ENCODE measurements at places on chromosomes 3 and 15.

DNA sequence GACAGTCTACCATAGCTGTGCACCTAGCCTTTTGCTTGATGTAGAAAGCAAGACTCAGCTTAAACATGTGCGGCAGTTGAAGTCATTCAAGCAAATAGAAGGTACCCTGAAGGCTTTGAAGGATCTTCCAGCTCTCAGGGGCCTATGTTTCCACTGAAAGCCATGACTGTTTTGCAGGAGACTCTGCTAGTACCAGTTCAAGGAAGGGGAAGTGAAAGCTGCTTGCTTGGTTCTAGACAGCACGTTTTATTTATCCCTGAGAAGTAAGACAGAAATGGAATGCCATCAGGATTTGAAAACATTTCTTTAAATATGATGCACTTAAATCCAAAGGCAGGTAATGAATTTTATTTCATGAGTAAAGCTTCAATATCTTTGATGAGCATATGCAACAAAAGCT is 311.4 kb downstream of the PDCD6IP start:
- no peak for DNase-seq

- no peak for DNase-seq
Measured at GRCh38 chr3:31448035-31448881, 84.5 kb upstream of the STT3B start.

GRCh38 chr3:183695569-183696364 is 1.8 kb upstream of the YEATS2 start:
- DNase-seq = no peak

DNA sequence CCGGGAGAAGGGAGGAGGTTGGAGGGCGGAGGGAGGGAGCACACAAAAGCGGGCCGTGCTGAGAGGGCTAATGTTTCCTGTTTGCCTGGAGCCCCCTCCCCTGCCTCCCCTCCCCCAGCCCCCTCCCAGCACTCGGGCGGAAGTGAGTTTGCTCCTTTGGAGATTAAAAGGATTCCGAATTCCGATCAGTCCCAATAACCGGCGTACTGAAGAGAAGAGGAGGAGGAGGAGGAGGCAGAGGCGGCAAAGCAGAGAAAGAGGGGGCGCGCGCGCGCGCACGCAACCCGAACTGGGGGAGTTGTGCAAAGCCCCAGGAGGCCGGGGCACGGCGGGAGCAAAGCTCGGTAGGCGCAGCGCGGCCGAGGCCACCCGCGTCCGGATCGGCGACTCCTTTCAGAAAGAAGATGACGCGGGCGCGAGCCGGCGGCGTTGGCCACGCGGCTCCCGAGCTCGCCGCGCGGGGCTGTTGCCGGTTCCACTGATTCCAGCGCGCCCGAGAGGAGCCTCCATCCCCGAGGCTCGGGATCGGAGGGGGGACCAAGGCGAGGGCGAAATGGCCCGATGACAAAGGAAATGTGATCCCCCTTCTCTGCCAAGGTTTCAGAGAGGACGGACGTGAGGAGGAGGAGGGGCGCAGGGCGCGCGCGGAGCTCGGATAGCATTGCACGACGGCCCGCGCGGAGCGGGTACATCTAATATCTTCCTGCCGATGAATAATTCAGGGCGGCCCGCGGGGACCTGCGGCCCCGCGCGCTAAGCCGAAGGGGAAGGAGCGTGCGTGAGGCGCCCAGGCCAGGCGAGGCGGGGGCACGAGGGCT is 1.1 kb upstream of the TRIM71 start:
- no peak for DNase-seq

GRCh38 chr15:37789881-37790280 is 144.6 kb upstream of the TMCO5A start:
- DNase-seq = peak; percentile 36

DNA sequence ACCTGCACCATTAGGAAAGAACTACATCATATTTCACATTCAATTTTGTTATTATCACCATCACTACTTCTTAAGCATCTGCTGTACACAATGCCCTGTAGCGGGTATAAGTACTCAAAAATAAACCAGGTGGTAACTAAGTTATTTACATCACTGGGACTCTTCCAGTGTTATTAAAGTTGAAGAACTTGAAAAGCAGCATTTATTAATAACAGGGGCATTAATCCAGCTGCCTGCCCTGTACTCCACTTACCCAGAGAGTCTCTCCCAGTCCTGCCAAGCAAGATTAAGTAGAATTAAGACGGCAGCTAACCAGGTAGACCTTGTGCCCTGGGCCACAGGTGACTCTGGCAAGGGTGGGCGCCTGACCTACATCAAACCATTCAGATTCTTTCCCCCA is 65.2 kb downstream of the FHIT start:
- no peak for DNase-seq

DNA sequence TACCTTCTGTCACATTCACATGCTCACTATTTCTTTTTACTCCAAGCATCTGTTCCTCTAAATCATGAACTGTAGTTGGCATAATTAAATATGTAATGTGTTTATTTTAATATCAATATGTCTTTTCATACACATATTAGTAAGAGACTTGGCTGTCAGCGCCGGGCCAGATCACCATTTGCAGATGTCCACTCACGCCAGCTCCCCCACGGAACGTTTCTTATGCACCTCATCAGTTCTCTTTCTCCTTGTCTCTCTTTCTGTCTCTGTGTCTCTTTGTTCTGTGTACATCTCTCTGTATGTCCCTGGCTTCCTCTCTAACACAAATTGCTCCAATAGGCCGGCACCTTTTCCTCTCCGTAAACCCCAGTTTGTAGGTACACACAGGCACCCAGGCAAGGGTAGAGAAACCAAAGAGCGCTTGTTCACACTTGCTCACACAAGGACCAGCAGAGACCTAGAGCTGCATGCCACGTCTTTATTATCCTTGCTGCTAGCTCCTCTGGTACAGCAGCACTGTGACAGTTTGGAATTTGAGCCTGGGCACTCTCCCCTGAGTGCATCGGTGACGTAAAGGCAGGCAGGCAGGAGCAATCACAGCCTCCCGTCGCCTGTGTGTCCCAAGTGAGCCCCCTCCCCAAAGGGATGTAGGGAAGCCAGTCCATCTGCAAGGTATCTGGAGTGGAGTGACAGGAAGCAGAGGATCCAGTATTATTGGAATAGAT is 40.4 kb downstream of the CACNA1D start:
- no peak for DNase-seq

DNA sequence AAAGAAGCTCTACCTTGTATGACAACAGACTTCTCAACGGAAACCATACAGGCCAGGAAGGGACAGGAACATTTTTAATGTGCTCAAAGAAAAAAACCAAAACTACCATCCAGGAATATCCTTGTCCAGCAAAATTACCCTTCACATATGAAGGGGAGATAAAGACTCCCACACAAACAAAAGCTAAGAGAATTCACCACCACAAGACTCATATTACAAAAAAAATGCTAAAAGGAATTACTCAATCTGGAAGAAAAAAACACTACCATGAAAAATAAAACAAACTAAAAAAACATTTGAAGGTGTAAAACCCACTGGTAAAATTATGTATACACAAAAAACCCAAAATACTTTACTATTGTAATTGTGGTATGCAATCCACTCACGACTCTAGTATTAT is 57.2 kb downstream of the DLG1 start:
- DNase-seq = no peak

- no peak for DNase-seq
Measured at GRCh38 chr3:108972482-108972881, 18.8 kb upstream of the GUCA1C start.

DNA sequence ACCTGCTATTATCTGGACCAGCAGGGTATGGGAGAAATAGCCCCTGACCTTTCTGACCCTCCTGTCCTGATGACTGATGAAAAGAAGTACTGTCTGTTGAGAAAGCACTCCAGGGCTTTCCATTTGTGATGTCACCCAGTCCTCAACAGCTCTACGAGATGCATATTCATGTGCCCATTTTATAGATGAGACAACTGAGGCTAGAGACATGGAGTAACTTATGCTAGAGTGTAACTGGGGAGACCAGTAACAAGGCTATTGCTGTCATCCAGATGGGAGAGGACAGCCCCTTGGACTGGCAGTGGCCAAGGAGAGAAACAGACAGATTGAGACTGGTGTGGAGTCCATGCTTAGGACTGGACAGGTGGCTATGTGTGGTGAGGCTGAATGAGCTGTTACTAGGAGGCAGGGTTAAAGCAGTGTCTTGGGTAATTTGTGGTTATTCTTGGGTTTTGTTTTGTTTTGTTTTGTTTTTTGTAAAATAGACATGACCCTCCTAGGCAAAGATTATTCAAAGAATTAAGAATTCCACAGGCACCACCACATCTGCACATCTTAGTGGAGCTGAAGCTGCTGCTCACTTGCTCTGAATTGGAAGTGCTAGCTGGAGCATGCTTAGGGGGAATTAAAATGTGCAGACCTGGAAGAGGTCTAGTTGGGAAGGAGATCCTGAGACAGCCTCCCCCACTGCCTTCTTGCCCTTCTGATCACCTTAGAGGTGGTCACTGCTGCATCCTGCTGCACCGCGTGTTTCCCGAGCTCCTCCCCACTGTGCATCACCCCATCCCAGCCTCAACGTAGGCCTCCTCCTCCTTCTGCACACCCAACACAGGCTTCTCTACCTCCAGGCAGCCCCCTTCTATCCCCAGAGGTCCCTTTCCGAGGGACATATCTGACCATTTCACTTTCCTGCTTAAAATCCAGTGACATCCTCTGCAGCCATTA is 8.4 kb downstream of the HRH1 start:
- no peak for DNase-seq

- no peak for DNase-seq
Measured at GRCh38 chr15:70204652-70205051, 106.9 kb upstream of the TLE3 start.

DNA sequence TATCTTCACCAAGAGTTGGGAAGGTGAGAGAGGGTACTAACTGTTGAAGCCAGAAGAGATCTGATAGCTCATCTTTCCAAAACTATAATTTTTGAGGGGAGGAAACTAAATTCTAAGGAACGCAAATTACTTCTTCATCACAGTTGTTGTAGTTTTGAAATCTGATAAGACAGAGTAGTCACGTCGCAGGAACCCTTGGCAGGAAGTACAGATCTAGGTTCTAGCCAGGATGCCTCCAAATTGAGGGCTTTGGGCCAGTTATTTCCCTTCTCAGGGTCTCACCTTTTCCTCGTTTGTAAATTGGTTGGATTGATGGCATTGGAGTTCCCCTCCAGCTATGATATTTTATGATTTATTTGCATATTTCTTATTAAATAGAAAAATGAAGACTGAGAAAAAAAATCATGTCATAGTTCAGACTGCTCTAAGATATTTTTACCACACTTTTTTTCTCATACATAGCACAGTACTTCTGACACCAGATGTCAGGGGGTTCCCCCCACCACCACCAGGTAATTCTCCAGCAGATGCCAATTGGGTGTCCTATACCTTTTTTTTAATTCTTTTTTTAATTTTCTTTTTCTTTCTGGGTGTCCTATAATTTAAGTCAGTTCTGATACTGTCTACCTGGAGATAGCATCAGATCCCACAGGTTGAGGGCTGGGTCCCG is 32.3 kb upstream of the APH1B start:
- no peak for DNase-seq

GRCh38 chr3:69881756-69882428 is 117.6 kb upstream of the SAMMSON start:
- no peak for DNase-seq

- DNase-seq = no peak
Measured at GRCh38 chr15:36517758-36518157, 61.7 kb upstream of the CDIN1 start.

- no peak for DNase-seq
Measured at GRCh38 chr3:127016461-127016860, 33.5 kb downstream of the PLXNA1 start.

GRCh38 chr15:95887666-95888390 is 442.7 kb upstream of the NR2F2 start:
- no peak for DNase-seq

DNA sequence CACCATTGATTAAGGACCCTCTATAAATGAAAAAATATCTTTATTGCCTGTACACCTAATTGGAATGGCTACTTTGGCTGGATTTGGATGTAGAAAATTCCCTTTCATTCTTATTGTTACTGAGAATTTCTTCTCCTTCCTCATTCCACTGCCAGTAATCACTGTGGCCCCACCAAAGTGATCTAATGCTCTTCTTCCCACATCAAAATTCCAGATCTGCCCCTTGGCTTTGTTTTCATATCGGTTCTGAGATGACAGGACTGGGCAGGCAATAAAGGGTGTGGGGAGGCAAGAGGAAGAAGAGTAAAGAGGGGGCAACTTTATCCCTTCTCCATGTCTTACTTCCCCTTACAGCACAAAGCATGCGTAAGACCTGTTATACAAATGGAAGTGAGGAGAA is 2.1 kb downstream of the ANKUB1 start:
- no peak for DNase-seq

GRCh38 chr3:54520060-54520459 is 397.7 kb downstream of the CACNA2D3 start:
- DNase-seq = no peak

DNA sequence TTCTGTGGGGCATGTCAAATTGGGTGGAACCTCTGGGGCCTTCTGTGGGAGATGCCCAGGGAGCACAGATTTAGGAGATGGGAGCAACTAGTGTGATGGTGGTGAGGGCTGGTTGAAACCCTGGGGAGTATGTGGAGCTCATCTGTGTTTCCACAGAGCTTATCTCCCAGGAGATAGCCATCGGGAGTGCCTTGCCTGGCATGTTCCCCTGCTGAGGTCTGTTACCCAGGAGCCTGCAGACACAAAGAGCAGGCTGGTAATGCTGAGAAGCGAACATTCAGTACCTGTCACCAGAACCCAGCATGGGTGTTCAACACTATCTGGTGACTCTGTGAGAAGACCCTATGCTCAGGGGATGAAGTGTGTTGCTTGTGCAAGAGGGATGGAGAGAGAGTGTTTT is 85.0 kb downstream of the CLSTN2 start:
- no peak for DNase-seq

DNA sequence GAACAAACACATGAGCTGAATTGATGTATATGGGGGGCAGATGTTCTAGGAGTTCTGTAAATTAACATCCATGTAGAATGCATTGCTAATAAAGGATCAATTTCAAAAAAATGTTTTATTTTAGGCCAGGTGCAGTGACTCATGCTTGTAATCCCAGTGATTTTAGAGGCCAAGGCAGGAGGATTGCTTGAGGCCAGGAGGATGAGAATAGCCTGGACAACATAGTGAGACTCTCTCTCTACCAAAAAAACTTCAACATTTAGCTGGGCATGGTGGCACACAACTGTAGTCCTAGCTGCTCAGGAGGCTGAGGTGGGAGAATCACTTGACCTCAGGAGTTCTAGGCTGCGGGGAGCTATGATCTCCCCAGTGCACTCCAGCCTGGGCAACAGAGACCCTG is 6.5 kb upstream of the NUP210 start:
- DNase-seq = no peak
